GM03348 (cell line): ENCODE measurements at places on chromosomes 4 and X.

DNA sequence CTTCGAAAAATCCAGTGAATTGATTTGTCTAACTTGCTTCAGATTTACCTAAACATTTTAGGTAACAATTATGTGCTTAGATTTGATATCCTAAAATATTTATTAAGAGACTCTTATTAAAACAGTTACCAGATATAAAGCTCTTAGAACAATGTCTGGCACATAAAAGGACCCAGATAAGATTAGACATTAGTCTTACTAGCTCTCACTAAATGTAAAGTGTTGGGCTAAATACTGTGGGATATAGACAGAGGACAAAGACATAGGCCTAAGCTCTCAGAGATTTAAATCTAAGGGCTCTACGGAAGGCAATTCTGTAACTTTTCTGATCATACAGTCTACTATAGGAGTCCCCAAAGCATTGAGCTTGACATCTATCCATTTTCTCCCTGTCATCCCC is 94.4 kb upstream of the TRPC3 start:
- no peak for DNase-seq

GRCh38 chr4:35739308-35739707 is 505.0 kb downstream of the ARAP2 start:
- no peak for DNase-seq

DNA sequence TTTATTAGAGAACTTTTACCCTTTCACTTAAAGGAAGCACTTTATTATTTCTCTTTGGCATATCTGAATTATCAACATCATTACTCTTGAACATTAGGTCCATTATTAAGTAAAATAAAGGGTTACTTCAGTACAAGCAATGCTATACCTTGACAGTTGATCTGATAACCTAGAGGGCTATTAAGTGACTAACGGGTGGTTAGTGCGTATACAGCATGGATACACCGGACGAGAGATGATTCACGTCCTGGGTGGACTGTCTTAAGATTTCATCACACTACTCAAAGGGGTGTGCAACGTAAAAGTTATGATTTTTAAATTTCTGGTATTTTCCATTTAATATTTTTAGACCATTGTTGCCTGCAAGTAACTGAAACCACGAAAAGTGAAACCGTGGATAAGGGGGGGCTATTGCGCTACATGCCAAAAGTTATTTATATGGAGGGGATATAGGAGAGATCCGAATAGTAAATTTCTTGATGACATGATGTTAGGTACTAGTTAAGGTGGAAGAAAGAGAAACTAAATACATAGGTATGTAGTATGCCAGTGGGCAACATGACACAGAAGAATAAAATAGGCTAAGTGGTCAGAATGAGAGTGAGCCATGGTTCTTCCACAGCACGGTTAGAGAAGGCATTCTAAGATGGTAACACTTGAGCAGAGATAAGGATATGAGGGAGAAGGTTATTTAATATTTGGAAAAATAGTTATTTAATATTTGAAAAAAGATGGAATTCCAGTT is 230.8 kb upstream of the ANKRD50 start:
- DNase-seq, result no peak

GRCh38 chr4:93764639-93765246 is 63.8 kb upstream of the ATOH1 start:
- peak; percentile 61 for DNase-seq

DNA sequence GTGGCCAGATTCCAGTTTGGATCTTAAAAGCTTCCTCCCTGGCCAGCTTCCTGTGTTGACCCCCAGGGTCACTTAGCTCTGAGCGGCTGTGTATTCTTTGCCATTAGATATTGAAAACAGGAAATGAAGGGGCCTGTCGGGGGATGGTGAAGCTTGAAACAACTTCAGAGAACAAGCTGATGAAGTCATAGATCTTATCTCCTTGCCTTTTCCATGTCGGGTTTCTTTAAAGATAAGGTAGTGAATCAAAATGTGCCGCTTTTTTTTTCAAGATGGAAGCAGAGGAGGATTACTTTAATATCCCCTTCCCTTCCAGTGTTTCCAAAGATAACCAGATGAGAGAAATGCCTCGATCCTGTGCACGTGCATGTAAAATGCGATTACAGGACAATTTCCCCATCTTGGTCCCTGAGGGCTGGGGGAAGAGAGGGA is 508.5 kb downstream of the MID1IP1 start:
- DNase-seq, result no peak

DNA sequence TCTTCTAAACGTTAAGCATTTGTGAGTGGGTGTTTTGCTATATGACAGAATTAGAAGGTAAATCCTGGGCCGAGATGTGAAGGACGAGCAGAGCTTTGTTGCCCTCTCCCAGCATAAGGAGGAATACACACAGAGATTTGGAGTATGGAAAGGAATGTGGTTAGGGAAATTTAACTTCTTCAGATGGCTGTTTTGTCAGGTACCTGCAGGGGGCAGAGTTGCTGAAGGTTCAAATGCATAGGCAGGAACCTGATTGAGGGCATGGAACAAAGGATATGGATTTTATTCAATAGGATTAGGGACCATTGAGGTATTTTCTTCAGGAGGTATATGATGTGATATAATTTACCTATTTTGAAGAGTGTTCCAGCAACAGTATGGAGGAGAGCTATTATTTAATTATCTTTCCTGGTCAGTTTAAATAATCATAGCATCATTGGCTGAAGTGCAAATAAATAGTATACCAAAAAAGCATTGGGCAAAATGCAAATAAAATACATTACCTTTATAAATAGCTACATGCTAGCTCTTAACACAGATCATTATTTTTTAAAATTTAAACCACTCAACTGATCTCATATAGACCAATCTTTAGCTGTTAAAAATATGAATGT is 143.6 kb downstream of the SLIT2 start:
- no peak for DNase-seq
